ENCODE measurements at places on chromosomes 11 and 22. TPM values are rescaled to one million over a fixed set of nuclear protein-coding genes. Genes with fewer than 3 reads are reported as not detected.

- DNase-seq = peak; percentile 50
Observed at GRCh38 chr11:44133335-44133946, 38.0 kb downstream of the EXT2 start.

DNA sequence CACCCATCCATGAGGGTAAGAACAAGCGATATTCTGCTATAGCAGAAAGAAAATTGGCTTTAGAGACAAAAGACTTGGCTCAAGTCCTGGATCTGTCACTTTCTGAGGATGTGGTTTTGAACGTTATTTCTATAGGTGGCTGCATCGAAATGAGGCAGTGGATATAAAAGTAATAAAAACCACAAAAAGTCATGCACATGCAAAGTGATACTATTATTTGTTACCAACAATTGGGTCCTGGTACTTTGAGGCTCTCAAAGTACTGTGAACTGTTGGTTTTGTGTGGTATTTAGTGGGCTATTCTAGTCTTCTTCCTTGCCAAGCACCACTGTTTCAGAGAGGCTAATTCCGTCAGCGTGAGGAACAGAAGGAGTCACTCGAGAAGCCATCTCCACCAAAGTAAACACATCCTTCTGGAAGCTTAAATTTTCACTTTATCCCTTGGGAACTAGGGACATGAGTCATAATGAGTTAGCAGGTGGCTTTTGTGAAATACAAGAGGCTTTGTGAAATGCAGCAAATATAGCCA is 13.1 kb downstream of the UBASH3B start:
- DNase-seq = peak; percentile 92

- no peak for DNase-seq
Observed at GRCh38 chr11:19347911-19348310, 107.2 kb upstream of the E2F8 start.

Gene GLYAT
- not detected for total RNA-seq
